Endodermal cell (in vitro differentiated cells): ENCODE measurements at places on chromosomes 12 and 14. TPM values are rescaled to one million over a fixed set of nuclear protein-coding genes. Genes with fewer than 3 reads are reported as not detected.

TAS2R19 gene
- total RNA-seq: 3.1 to 3.6 TPM (median 3.3 TPM) in 3 replicates

PSMA3 gene
- 170 to 314 TPM (median 291 TPM) in 3 replicates for total RNA-seq

TMEM119 gene
- total RNA-seq: 0.11 TPM in 1 of 3 replicates, not detected in the others

FSCB gene
- 0.22 to 0.25 TPM in 2 of 3 replicates, not detected in the other for total RNA-seq

- peak; percentile 91 for DNase-seq
Measured at GRCh38 chr12:3132636-3133404, 55.6 kb downstream of the TSPAN9 start.

GRCh38 chr12:59710004-59710628 is 114.3 kb downstream of the SLC16A7 start:
- DNase-seq: no peak

GOLGA5 gene
- total RNA-seq: 41.1 to 52.6 TPM (median 51.4 TPM) in 3 replicates

DNA sequence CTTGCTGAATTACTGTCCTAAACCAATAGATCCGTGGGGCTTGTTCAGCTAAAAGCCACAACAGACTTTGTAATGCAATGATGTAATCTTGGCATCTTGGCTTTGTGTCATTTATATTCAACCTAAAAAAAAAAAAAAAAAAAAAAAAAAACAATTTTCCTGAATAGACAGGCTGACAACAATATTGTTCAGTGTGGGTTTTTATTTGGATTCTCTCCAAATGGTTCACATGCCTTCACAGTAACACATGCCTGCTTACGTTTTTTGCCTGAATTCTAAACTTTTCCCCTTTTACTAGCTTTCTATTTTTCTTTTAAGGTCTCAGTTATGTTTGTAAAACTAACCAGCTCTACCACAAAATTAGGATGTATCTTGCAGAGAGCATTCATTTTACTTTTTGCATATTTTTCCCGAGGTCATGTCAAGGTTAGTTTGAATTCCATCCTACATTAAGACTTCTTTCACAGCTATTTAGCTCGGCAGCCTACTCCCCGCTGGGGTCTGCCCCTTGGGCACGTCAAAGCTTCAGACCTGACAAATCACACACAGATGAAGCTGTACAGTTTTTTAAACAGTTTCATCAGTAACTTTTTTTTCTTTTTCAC is 213.7 kb upstream of the NPAS3 start:
- peak; percentile 51 for DNase-seq

GRCh38 chr12:85393606-85394005 is 113.6 kb downstream of the ALX1 start:
- DNase-seq: no peak

PRMT5 gene
- 105 to 113 TPM (median 112 TPM) in 3 replicates for total RNA-seq

- peak; percentile 85 for DNase-seq
Measured at GRCh38 chr12:129119537-129119936, 266.3 kb downstream of the GLT1D1 start.

TSHR gene
- total RNA-seq: 0.58 to 1.1 TPM (median 0.61 TPM) in 3 replicates

DNA sequence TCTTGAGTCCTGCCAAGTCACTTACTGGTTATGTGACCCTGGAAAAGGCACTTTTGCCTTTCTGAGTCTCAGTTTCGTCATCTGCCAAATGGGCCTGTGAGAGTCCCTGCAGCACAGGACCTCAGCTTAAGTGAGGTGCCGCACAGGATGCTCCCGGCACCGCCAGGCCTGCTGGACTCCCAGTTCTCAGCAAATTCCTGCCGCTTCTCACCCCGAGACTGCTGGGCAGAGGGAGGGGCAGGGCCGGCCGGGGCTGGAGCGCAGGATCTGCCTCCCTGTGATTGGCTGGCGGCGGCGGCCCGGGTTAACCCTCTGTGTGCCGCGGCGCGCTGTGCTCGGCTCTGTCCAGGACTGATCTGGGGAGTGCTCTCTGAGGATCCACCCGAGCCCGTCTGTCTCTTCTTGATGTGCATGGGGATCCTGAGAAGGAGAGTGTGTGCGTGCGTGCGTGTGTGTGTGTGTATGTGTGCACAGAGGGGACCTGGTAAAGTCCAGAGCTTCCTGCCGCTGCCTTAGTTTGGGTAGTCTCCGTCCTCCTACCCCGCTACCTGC is 8.6 kb downstream of the SETD1B start:
- DNase-seq: peak; percentile 97

FBLN5 gene
- total RNA-seq: 4.1 and 4.8 TPM in 2 replicates

GRCh38 chr14:58919217-58919616 is 269.2 kb upstream of the DAAM1 start:
- DNase-seq: no peak

KRT72 gene
- not detected in 3 replicates for total RNA-seq

- peak; percentile 96 for DNase-seq
Measured at GRCh38 chr14:58171090-58171489, 19.1 kb upstream of the ARMH4 start.

- DNase-seq: peak; percentile 59
Measured at GRCh38 chr14:79279645-79280597, 931.4 kb downstream of the DIO2 start.

TBX3 gene
- 57.9 and 80.8 TPM in 2 replicates for total RNA-seq

TMPRSS12 gene
- not detected in 2 replicates for total RNA-seq

GRCh38 chr12:104695453-104696148 is 238.9 kb downstream of the CHST11 start:
- DNase-seq: peak; percentile 51

- no peak for DNase-seq
Measured at GRCh38 chr14:100403105-100403504, 80.0 kb downstream of the SLC25A47 start.

CCDC60 gene
- total RNA-seq: 1.1 to 1.8 TPM (median 1.2 TPM) in 3 replicates

CBX5 gene
- total RNA-seq: 227 and 230 TPM in 2 replicates

- DNase-seq: no peak
Measured at GRCh38 chr12:103028881-103029639, 71.6 kb downstream of the ASCL1 start.

GRCh38 chr12:13609894-13610679 is 371.3 kb downstream of the GRIN2B start:
- DNase-seq: peak; percentile 16

DNA sequence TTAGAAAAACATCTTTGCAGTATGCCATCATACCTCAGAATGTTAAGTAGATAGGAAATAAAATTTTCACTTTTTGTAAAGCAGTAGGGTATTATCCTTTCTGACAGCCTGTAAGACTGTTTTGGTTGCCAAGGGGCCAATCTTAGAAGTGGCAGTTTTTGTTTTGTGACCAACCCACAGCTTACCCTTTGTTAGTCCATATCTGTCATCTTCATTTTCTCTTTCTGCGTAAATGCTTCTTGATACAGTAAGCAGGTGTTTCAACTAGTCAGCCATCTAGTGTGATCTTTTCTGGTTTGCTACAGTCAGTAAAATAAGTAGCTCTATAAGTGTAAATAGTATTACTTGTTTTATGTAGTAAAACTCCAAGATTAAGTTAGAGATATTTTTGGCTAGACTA is 8.8 kb downstream of the PPM1A start:
- no peak for DNase-seq

RNU4-1 gene
- 2,533 to 4,032 TPM (median 3,132 TPM) in 3 replicates for total RNA-seq

DNA sequence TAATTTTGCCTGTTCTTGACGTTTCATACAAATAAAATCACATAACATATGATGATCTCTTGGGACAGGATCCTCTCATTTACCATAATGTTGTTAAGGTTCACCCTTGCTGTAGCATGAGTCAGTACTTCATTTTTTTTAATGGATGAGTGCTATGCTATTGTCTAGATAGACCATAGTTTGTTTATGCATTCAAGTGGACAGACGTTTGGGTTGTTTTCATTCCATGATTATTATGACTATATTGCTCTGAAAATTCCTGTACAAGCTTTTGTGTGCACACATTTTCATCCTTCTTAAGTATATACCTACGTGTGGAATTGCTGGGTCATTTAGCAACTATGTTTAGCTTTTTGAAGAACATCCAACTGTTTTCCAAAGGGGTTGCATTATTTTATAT is 325.6 kb upstream of the TMEM132C start:
- DNase-seq: no peak

AKAP6 gene
- 5.0 to 6.1 TPM (median 5.1 TPM) in 3 replicates for total RNA-seq
